ENCODE measurements at places on chromosomes 2 and 18.

- no peak for DNase-seq
Observed at GRCh38 chr18:54109131-54109683, 115.3 kb downstream of the MBD2 start.

- no peak for DNase-seq
Observed at GRCh38 chr18:59689756-59690155, 7.5 kb downstream of the CCBE1 start.

DNA sequence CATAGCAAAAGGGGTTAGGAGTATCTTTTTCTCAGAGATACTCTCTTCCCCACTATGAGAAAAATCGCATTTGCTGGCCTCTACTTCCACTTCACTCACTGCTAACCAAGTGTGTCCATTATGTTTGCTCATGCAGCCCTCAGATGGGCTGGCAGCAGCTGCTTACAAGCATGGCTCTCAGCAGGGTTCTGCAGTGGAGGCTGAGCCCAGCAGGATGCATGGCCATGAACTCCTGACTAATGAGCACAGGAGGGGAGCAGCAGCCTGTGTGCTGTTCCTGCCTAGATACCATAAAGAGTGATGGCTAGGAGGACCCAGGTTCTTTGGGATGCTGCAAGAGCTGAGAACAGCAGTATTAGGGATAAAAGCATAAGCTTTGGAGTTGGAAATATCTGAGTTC, 316.9 kb upstream of the THSD7B start:
- no peak for DNase-seq

DNA sequence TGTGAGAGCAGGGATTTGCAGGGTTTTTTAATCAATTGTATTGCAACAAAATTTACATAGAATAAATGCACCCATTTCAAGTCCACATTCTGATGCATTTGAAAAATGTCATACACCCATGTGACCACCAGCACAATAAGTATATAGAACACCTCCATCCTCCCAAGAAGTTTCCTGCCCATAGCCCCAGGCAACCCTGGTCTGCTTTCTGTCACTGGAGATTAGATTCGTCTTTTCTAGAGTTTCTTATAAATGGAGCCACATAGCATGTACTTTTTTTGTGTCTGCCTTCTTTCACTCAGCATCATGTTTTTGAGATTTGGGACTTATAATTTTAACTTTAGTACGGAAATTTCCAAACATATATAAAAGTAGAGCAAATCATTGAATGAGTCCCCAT, 127.2 kb upstream of the EPAS1 start:
- no peak for DNase-seq

DNA sequence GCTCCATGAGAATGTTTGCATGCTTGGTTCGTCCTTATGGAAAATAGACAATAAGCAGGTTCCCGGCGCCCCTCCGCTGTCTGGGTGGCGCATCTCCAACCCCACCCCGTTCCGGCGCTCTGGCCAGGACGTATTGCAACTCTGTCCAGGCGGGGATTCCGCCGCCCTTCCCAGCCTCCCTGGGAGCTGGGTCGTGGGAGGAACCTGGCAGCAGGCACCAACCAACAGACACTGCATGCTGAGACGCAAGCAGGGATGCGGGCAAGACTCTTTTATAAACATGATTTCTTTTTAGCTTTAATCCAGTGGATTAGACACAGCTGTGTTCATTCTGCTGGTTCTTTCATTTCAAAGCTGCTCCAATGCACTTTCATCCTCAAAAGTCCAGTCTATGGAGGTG, 240.2 kb downstream of the SH3BP4 start:
- DNase-seq = no peak

DNA sequence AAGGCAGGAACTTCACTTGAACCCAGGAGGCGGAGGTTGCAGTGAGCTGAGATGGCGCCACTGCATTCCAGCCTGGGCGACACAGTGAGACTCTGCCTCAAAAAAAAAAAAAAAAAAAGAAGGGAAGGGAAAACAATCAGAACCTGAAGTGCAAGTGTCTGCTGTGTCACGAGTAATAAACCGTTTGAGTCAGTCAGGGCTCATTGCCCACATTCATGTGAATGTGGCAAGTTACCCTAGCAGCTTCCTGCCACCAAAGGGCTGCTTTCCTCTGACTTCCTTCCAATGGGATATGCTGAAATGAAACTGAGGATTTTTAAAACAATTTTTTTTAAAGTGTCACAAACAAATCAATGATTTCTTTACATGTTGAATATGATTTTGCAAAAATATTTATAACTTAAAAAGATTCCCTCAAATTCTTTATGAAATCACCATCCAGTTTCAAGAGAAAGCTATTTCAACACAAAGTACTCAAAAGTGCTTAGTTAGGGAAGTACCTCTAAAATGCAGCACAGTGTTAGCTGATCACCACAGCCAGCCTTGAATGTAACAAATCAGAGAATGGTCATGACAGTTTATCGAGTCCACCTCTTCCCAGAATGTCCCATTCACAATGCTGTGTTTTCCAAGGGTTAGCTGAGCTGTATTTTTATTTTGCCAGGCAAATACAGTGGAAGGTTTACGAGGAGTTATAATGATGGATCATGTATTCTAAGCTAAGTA, 36.4 kb downstream of the WDSUB1 start:
- DNase-seq = peak; percentile 74

- no peak for DNase-seq
Observed at GRCh38 chr2:153416071-153416470, 62.5 kb downstream of the RPRM start.

DNA sequence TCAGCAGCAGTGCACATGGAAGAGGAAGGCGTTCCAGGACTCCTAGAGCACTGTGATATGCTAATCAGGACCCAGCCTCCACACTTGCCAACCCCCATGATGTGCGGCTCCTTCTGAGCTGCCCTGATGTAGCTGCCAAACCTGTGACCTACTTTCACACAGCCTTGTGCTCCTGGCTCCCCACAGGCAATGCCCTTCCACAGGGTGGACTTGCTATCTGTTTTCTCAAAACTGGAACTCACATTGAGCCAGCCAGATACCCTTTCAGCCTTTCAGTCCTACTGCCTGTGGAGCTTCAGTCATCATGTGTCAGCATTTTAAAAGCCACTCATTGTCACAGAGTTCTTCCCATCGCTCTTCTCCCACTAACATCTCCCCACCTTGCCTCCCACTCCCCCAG, 181.6 kb downstream of the AFF3 start:
- DNase-seq = no peak

DNA sequence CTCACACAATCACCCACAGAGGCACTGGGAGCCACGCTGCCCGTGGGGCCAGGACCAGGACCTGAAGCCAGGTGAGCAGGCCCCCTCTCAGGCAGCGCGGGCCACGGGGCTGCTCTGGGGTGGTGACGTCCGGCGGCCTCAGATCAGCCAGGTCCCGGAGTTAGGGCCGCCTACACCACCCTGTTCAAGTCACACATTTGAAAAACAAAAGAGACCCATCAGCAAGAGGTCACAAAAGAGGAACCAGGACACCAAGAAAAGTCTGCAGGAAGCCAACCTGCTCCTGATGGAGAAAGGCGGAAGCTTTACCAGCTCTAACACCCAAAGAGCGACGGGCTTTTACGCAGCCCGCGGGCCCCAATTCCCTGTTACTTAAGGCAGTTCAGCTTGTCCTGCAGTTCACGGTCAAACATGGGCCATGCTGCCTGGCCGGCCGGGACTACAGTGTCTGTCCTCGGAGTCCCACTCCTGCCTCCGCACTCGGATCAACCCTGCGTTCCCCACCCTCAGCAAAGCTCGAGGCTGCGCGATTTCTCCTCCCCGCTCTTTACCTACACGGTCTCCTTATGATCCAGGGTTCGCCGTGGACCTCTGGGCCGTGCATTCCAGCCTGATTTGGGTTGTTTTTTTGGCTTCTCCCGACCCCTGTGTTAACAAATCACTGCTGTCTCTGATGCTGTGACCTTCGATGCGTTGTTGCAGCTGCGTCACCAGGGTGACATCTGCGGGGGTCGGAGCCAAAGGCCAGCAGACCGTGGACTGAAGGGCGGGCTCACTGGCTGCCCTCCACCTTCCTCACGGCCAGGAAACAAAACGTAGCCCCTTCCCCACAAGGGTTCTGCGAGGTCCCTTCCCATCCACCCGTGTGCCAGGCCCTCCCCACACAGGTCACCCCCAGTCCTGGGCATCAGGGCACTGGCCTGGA, 31.0 kb downstream of the SNORC start:
- DNase-seq = peak; percentile 29

GRCh38 chr18:7566567-7567473, at the start of gene PTPRM:
Gene PTPRM (plus strand): TSS chr18:7567316. CDS start chr18:7567819, 503 bp downstream.
- DNase-seq = peak; percentile 62

- no peak for DNase-seq
Observed at GRCh38 chr18:5961097-5961827, 65.9 kb upstream of the TMEM200C start.

DNA sequence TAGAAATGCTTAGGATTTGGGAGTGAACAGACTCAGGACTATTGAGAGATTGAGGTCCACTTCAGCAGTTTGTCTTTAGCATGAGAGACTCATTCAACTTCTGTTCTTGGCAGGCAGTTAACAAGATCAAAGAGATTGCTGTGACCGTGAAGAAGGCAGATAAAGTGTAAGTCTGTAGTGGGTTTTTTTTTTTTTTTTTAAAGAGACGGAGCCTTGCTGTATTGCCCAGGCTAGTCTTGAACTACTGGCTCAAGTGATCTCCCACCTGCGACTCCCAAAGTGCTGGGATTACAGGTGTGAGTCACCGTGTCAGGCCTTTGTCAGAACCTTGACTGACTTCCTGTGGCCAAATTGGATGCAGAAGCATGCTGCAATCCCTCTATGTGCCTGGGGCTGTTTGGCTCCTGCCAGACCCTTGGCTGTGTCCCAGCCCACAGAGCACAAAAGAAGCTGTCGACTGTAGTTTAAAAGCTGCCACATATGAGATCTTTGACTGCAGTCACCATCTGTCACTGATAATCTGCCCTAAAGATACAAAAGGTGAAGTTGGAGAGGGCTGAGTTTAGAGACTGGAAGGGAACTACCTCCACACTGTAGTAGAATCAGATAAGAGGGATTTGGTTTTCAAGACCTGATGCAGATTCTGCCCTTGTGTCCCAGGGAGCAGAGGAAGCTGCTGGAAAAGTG, 9.9 kb downstream of the CCT7 start:
- no peak for DNase-seq

DNA sequence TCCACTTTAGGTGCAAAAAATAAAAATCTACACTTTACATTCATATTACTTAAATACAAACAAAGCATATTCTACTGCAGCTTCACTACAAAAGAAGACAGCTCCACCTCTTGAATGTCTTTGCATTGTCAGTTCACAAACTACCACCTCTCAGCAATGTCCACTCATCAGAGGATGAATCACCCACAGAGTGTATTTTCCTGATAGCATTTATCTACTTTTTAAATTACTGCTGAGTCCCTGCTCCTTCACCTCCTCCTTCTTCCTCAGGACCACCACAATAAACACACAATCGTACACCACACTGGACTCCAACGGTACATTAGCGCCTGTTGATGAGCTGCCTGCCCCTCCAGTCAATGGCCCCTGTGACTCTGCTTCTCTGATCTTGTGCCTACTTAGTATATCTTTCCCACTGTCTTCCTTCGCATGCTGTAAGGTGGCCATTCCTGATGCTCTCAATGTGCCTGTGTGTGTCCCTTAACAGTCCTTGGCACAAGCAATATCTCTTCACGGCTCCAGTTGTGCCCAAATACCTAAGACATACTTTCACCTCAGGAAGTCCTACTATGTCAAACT, 120.9 kb downstream of the DHRS9 start:
- no peak for DNase-seq

GRCh38 chr2:223418131-223418530, 184.0 kb downstream of the SCG2 start:
- DNase-seq = no peak

DNA sequence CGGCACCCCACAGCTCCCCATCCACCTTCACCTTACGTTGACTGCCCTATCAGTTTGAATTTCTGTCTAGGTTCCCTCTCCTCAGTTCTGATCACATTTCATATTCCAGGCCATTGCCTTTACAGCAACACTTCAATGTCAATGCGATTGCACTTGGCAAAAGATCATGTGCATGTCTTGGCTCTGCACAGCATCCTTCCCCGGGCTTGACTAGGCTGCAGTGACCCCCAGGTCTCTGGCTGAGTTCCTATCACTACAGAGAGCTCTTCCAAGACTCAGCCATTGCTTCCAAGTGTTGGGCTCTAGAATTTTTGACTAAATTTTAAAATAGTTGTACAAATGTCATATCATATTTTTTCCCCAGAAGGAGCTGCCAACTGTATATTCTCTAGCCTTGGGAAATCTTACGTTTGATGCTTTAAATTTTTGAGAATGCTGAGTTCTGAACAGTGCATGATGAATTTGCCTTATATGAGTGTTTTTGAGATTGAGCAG, 103.8 kb upstream of the NEDD4L start:
- DNase-seq = no peak

DNA sequence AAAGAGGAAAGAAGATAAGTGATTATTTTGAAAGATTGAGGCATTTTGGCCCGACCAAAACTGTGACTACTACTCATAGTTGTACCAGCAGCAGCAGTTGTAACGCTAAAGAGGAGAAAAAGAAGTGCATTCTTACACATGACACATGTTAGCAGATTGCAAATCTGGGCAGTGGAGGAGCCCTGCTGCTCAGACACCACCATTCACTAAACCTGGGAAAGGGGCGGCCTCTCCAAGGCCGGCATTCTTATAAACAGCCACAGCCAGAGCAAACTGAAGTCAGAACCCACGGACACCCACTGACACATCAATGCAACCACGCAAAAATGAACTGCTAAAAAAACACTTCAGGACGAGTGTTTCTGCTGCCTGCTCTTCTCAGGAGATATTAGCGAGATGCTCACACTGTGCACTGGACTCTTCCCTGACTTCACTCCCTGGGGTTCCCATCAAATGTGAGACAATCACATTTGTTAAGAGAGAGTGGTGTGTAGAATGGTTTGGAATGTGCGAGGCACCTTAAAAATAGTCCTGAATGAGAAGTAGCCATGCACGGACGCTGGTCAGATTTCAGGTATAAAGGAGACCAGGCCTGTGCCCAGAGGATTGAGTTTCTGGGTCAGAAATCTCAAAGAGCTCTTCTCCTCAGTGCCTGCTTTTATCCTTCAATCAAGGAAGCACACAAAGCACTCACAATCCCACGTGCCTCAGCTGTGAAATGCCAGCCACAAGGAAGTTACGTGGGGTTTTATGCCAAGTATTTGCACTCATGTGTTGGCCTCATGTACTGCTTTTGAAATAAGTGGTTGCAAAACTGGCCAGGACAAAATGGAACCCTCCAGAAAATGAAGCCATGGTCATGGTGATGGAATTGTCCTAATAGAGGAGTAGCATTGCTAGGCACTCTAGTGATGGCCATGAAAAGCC, 83.4 kb downstream of the MTCL1 start:
- DNase-seq = no peak

- no peak for DNase-seq
Observed at GRCh38 chr2:207825045-207825954, 55.6 kb upstream of the FZD5 start.

- peak; percentile 60 for DNase-seq
Observed at GRCh38 chr2:157269922-157270321, 12.4 kb downstream of the GALNT5 start.

DNA sequence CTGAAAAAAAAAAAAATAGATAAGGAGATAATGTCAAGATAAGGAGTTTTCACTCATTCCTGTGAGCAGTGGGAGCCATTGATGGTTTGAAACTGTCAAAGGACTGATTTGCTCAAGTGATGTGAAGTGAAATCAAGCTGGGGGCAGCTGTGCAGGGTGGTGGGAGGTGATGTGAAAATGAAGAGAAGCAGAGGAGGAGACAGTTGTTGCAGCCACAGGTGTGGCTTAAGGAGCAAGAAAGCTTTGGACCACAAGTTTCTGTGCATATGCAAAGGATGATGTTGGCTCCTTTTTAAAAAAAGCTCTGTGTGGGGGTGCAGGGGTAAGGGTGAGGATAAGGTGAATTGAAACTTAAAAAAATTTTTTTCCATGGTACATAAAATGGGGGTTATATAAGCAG, 8.3 kb downstream of the EFR3B start:
- DNase-seq = no peak

Data from NB4 (cell line).